ENCODE measurements at places on chromosomes 13 and 19.
A peak's percentile ranks its signal among the peaks of the same experiment; 100 is the strongest.

DNA sequence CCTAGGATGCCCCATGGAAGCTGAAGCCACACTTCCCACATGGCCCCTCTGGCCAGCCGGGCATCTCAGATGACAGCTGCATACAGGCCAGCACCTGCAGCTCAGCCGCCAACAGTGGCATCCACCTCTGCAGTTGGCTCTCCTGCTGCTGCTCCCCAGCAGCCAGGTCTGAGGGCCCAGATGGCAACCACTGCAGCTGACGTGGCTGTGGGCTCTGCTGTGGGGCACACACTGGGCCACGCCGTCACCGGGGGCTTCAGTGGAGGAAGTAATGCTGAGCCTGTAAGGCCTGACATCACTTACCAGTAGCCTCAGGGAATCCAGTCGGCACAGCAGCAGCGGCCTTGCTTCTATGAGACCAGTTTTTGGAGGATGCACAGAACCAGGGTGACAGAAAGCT lies 45.3 kb upstream of the LSM14A start:
- no peak for DNase-seq

- DNase-seq = no peak
These were observed 175.4 kb upstream of the RFC3 start for GRCh38 chr13:33642374-33643065.

DNA sequence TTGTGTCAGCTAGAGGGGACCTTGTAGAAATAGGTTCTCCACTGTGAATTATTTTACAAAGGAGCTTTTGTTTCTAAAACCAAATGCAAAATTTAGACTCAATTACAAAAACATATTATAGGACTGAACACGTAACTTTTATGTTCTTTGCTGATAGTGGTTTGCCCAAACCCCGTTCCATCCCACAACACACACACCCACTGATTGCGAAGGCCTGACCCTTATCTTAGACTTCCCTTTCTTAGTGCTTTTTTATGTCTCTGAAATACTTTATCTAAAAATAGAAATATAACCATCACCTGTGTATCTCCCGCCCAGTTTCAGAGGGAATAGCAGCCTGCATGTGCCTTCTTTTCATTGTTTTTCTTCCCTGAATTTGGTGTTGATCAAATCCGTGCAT lies 13.0 kb downstream of the CCNA1 start:
- no peak for DNase-seq

GRCh38 chr19:41619018-41619556 lies 7.8 kb downstream of the CEACAM4 start:
- no peak for DNase-seq

DNA sequence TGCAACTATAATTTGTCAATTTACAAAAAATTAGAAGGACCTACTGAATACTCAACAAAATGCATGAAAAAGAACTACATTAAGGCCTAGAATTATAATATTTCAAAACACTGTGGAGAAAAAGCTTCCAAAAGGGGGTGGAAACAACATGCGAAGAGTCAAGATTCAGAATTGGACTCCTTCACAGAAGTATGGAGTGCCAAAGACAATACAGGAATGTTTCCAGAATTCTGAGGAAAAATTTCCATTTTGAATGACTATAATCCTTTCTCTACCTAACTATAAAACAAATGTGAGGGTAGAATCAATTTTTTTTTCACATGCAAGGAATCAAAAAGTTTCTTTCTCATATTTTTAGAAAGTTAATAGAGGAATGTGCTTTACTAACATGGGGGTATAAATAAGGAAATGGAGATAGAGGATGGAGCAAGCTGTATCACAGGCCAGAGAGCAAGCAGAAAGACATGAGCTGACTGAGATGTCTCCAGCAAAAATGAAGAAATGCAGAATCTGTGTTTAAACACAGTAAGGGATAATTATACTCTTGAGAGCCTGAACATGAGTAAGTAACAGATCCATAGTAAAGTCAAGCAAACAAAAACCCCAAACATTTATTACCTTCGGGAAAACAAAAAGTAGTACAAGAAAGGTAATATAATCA lies 39.5 kb upstream of the SMAD9 start:
- DNase-seq = no peak

- no peak for DNase-seq
These were observed 326.1 kb upstream of the TSHZ3 start for GRCh38 chr19:31675193-31675913.

DNA sequence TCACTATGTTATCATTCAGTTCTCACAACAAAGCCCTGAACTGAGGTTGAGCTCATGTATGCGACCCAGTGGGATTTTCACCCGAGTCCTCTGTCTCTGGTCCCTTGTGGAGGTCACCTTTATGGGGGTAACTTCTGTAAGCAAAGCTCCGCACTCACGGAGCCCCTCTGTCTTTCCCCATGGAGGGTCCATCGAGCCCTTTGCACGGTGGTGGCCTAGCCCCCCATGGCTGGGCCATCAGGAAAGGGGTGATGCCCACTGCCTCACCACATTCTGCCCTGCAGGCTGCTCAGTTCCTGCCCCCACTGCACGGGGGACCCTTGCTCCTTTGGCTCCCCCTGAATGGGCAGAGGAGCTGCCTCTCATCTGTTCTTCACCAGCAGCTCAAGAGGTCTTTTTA lies 39.6 kb downstream of the CHST8 start:
- no peak for DNase-seq

GRCh38 chr13:64723724-64724123 lies 2506.4 kb downstream of the PCDH9 start:
- no peak for DNase-seq

DNA sequence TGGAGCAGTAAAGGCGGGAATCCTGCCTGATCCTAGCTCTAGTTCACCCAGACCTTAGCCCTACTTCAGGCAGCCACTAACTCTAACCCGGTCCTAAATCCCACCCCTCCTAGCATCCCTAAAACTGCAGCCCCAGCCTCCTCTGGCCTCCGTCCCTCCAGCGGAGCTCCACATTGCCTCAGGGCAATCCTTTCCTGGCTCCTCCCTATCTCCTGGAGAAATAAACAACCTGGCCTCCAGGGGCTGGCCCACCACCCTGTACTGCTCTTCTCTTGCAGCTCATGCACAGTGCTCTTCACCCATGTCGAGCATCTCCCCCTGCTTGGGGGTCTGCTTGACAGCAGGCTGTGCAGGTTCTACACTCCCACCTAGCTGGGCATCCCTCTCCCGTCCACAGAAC lies 6.7 kb downstream of the POU2F2 start:
- DNase-seq = no peak

DNA sequence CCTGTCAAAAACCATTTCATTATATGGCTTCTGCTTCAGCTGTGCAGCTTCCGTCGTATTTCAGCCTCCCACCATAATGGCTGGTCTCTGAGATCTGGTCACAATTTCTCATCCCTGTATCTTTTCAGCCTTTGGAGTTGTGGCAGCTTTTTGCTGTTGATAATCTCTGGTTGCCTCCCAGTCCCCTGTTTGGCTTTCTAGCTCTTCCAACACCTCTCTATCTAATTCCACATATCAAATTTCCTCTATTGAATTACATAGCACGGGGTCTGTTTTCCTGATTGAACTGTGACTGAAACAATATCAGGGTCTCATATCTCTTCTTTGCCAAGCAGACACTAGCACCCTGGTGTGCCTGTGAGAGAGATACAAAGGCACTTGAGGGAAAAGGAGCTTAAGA lies 222.1 kb upstream of the OBI1 start:
- no peak for DNase-seq

- no peak for DNase-seq
These were observed 34.7 kb upstream of the CASP14 start for GRCh38 chr19:15014579-15014978.

DNA sequence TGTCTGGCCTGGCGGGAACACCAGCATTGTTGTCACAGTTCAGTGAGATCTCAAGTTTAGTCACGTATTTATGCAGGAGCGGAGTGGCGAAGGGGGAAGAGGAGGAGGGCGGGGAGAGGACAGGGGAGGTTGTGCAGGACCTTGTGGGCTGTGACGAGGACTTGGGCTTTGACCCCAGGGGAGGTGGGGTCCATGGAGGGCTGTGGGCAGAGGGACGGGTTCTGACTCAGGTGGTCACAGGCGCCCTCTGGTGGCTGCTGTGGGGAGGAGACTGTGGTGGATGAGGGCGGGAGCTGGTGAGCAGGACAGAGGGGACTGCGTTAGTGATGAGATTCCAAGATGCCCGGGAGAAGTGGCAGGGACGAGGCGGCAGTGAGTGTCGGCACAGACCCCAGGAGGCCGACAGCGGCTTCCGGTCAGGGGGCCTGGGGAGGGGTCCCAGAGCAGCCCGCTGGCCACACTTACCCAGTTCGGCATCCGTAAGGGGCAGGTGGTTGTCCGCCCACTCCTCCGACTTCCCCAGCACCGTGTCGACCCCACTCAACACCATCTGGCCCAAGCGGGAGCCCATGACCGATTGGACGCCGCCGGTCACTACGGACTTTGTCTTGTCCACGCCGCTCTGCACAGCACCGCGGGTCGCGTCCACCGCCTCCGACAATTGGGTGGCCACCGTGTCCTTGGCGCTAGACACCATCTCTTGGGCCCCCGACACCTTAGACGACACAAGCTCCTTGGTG lies 15.7 kb downstream of the PLIN3 start:
- DNase-seq = peak; percentile 62

DNA sequence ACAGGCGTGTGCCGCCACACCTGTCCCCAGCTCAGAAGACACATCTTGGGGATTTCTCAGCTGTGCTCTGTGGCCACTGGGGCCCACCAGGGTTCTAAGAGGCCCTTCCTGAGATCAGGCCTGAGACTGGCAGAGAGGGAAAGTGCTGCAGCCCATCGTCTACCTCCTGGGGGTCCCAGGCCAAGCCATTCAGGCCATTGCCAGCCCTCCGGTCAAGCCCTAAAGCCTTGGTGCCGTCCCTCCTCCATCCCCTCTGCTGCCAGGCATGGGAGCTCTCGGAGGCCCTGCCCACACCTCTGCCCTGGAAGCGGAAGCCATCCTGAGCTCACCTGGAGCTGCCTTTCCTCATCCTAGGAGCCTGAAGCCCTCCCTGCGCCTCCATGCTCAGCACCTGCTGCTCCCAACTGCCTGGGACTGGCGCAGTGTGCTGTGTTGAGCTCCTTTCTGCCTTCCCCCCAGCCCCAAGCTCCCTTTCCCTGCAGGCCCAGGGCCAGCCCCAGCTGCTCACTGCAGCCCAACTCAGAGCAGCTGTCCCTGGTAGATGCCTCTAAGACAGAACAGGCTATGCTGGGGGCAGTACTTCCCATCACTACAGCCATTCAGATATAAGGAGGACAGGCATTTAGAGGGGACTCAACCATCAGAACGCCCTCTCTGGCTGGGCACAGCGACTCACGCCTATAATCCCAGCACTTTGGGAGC lies 2.9 kb downstream of the SLC7A9 start:
- no peak for DNase-seq

GRCh38 chr19:12647047-12647446 lies 19.5 kb downstream of the MAN2B1 start:
- DNase-seq = no peak

DNA sequence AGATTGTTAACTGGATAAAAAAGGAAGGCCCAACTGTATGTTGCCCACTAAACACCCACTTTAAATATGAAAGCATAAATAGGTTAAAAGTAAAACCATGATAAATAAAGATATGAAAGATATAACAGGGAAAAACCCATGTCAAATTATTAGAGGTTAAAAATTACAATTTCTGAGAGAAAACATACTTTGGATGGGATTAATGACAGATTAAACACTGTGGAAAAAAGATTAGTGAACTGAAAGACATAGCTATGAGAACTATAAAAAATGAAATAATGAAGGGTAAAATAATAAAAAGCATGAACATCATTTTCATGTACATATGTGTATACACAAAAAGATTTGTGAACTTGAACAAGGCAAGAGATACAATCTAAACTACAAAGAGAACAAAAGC lies 2.2 kb upstream of the ZNF577 start:
- no peak for DNase-seq

- DNase-seq = no peak
These were observed 54.7 kb upstream of the ARHGEF7 start for GRCh38 chr13:111060237-111060919.

- peak; percentile 96 for DNase-seq
These were observed at the start of gene MTIF3 for GRCh38 chr13:27449936-27450828. TSS of gene MTIF3 (minus strand) at chr13:27450564. CDS start at chr13:27440448, 10,116 bp downstream.

DNA sequence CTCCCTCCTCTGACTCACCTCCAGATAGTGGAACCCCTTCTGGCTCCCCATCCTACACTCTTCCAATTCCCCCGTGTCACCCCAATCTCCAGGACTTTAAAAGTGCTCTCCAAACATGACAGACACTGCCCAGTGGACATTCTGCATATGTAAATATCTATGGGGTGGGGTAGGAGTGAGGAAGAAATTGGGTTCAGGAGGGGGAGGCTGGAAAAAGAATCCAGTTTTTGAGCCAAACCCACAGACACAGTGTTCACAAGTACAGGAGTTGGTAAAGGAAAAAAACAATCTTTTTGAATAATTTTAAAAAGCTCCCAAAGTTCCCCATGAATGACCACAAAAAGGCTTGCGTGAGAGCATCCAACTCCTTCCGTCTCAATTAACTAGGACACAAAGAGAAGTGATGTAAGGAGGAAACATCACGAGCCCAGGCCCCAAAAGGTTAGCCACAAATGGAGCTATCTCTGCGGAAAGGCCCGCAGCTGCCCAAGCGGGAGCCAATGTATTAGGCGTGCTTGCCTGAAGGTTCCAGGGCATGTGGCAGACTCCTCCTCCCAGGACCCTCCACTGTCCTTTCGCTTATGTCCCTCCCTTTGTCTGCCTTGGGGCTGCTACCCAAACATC lies 18.0 kb downstream of the ZC3H4 start:
- DNase-seq = no peak

- no peak for DNase-seq
These were observed 42.9 kb downstream of the LRCH1 start for GRCh38 chr13:46595885-46596275.

GRCh38 chr13:67763384-67763783 lies 533.2 kb upstream of the PCDH9 start:
- no peak for DNase-seq

DNA sequence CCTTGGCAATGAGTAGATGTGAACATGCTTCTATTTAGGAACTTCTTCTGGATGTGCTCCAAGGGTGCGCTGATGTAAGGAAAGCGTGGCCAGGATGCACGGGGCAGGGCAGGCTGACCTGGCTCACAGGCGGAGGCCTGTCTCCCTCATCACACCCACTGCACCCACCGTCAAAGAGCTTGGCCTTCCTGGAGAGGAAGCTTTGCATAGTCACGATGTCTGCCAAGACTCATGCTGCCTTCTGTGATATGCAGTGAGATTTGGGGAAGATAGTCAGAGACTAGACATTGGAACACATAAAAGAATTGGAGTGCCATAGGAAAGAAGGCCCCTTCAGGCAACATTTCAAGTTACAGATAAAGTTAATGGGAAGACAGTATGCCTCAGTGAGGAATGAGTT lies 82.0 kb downstream of the MYO16 start:
- DNase-seq = no peak

GRCh38 chr13:35917942-35918645 lies 213.1 kb downstream of the DCLK1 start:
- DNase-seq = no peak

- DNase-seq = peak; percentile 38
These were observed 2.2 kb downstream of the FLT1 start for GRCh38 chr13:28492569-28493367.

GRCh38 chr13:35485424-35485823 lies 8.9 kb upstream of the MAB21L1 start:
- no peak for DNase-seq
